ENCODE measurements at places on chromosomes 12 and 14.
A peak's percentile ranks its signal among the peaks of the same experiment; 100 is the strongest.

DNA sequence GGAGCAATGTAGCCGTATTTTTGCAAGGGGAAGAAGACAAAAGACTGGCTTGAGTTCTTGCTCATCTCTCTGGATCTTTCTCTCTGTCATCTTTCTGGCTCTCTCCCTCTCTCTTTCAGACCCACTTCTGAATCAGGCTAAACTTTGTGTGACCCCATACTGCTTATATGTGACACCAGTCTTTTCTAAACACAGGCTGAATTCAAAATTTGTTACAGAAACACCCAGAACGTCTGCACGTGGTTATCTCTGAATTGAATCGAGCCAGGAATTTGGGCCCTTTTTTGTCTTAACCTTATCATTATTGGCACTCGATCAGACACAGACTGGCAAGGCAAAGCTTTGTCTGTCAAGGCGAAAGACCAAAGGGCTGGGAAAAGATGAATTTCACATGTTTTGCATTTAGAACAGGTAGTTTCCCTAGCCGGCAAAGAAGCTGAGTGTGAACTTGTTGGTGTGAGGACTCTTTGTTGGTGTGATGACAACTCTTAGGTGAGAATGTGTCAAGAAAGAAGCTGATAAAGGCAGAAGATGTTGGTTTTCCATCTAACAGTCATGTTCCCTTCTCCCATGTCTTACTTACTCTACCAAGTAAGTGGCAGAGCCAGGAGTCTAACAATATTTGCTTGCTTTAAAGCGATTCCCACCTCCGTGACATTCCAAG is 150.2 kb upstream of the RFLNA start:
- DNase-seq: no peak

GRCh38 chr12:48002773-48003218 is 1.5 kb downstream of the COL2A1 start:
- no peak for DNase-seq

DNA sequence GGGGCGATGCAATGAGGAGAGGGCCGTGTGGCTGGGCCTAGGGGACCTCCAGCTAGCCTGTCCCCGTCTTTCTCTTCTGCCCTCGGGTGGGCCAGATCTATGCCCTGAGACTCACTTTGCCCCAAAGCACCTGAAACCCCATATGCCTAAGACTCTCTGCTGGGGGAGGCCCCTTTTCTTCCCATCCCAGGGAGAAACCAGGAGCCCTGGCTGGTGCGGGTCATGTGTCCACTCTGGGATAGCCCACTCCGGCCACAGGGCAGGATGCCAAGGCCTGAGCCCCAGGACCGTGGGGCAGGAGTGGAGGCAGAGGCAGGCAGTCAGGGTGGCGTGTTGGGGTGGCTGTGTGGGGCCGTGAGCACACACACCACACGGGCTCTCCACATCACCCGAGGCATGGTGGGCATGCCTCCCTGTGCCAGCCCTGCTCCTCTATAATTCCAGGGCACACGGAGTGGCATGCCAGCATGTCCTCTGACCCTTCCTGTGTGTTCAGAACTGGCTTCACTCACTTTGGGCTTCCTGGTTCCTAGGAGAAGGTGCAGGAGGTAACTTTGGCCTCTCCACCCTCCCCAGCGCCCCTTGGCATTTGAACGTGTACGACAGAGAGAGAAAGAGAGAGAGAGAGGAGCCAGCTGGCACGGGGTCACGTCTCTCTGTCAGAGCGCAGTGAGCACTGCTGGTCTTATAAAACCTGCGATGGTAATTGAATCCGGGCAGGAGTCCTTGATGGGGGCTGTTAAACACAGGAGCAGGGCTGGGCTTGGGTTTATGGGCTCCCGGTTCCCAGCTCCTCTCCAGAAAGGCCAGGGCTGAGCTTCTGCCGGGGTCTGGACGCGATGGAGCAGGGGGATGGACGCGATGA is 144.2 kb downstream of the KIF26A start:
- no peak for DNase-seq

DNA sequence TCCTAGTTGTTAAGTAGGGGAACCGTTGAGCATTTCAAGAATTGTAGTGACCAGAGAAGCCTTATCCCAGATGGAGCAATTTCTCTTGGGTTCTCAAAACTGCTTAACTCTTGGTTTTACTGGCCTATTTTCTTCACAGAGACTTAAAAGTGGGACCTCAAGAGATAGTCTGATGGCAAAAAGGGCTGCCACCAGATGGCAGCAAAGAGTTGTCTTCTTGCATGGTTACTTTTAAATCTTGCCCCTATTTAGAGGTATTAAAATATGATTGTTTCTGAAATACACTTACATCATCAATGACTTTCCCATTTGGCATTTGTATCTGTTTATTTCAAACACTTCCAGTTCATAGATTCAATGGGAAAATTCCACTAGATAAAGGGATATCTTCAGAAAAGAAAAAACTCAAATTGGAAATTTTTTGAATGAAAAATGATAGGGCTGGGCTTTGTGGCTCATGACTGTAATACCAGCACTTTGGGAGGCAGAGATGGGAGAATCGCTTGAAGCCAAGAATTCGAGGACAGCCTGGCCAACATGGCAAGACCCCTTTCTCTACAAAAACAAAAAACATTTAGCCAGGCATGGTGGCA is 69.9 kb upstream of the CNTN1 start:
- no peak for DNase-seq

DNA sequence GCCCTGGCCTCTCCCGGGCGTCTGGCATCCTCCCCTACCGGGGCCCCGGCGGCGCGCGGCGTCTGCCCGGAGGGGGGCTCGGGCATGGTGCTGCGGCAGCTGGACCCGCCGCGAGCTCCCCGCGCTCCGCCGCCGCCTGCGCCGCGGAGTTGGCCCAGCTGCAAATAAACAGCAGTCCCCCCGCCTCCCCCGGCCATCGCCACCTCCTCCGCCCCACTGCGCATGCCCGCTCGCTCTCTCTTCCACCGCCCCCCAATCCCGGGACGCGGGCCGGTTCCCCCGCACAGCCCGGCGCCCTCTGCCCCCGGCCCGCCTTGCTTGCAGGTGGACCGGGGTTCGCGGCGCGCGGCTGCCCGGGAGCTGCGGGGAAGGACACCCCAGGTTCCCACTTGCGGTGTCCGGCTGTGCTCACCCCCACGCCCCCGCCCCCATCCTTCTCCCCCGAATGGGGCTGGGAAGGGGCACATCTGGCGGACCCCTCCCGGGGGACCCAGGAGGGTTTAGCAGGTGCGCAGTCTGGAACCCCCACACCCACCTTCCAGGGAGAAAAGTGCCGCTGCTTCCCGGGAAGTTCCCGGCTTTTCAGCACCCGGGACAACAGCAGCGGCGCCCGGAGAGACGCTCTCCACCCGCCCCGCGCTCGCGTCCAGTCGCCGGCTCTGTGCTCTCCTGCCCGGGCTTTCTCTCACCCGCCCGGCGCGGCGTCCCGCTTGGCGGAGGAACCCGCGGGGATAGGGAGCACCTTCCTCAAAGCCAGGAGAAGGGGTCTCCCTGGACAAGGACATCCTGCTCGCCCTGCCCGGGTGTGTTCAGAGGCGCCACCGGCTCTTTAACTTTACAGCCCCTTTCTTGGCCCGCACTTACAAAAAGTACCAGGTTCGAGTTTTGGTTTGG is at the start of gene TMTC1:
Gene TMTC1, minus strand, starts transcription at position 170 of the 894 bp plus-strand sequence. CDS start 191 bp downstream, outside the sequence.
- no peak for DNase-seq

GRCh38 chr12:2769866-2770533 is 24.8 kb upstream of the FKBP4 start:
- no peak for DNase-seq

- DNase-seq: no peak
Measured at GRCh38 chr12:40240779-40241178, 16.0 kb downstream of the LRRK2 start.

GRCh38 chr14:104953097-104953496 is 25.1 kb downstream of the AHNAK2 start:
- no peak for DNase-seq

DNA sequence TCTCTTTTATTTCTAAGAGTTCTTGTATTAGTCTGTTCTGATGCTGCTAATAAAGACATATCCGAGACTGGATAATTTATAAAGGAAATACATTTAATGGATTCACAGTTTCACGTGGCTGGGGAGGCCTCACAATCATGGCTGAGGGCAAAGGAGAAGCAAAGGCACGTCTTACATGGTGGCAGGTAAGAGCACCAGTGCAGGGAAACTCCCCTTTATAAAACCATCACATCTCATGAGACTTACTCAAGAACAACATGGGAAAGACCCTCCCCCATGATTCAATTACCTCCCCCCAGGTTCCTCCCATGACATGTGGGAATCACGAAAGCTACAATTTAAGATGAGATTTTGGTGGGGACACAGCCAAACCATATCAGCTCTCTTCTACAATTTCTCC is 503.0 kb downstream of the NPAS3 start:
- no peak for DNase-seq

- no peak for DNase-seq
Measured at GRCh38 chr12:127083008-127083949, 1183.7 kb upstream of the TMEM132C start.

DNA sequence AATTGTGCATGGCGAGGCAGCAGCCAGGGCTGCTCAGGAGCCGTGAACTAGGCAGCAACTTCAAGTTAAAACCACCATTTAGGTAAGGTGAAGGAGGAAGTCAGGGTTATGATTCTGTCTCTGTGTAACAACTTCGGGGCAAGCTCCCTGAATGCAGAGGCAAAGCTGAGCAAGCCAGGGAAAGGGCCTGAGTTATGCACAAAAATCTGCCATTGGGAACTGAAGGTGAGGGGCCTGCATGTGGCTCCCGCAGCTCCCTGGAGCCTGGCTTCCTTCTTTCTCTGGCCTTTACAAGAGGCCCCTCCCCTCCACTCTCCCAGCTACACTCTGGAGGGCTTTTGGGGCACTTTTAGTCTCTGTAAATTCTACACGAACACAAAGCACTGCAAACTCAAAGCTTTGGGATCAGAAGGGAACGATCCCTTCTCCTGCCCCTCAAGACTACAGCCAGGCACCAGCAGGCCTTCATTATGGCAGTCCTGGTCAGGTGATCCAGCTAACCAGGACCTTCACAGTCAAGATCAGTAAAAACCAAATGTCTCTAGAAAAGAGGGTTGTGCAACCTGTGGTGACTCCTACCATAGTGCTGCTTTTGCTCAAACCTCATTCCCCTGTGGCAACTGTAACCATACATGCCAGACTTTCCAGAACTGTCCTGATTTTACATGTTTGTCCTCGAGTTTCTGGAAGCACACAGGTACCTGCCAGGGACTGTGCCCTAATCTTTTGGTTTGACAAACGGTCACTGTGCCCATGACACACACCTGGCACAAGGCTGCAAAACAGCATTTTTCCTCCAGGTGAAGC is 67.2 kb upstream of the PTGR2 start:
- DNase-seq: no peak

DNA sequence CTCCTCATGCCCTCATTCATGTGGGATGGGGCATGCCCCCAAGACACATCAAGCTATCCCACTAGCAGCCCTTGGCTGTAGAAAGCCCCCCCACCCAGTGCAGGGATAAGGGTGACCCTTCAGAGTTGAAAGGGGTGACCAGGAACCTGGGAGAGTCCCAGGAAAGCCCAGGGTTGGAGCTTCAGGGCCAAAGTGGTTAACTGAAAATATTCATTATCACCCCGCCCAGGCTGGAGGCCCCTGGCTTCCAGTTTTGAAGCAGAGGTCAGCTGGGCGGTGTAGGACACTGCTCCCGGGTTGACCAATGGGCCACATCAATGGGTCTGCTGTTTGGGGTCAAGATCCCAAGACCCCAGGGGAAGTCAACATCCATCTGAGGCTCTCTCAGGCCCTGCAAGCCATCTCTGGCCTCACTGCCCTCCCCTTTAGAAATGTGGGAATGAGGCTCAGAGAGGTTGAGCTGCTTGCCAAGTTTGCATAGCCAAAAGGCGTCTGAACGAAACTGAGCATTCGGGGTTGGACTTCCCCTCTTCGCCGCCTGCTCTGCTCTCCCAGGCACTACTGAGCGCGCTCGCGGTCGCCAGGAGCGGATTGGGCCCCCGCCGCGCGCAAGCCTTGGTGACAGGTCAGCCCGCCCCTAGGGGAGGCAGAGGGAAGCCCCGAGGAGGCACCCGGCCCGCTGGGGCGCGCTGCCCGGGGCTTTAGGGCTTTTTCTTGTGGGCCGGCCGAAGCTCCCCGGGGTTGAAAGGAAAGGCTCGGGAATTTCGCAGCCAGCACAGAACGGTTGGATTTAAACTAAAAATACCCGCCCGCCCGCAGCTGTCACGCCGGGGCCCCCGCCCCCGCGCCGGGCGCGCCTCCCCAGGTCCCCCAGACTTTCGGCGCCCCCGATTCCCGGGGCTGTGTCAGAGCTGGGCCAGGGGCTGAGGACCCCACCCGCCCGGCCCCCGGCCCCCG is 576 bp downstream of the SYNE3 start:
- peak; percentile 71 for DNase-seq

- DNase-seq: no peak
Measured at GRCh38 chr14:83559721-83560120, 1970.2 kb upstream of the FLRT2 start.

DNA sequence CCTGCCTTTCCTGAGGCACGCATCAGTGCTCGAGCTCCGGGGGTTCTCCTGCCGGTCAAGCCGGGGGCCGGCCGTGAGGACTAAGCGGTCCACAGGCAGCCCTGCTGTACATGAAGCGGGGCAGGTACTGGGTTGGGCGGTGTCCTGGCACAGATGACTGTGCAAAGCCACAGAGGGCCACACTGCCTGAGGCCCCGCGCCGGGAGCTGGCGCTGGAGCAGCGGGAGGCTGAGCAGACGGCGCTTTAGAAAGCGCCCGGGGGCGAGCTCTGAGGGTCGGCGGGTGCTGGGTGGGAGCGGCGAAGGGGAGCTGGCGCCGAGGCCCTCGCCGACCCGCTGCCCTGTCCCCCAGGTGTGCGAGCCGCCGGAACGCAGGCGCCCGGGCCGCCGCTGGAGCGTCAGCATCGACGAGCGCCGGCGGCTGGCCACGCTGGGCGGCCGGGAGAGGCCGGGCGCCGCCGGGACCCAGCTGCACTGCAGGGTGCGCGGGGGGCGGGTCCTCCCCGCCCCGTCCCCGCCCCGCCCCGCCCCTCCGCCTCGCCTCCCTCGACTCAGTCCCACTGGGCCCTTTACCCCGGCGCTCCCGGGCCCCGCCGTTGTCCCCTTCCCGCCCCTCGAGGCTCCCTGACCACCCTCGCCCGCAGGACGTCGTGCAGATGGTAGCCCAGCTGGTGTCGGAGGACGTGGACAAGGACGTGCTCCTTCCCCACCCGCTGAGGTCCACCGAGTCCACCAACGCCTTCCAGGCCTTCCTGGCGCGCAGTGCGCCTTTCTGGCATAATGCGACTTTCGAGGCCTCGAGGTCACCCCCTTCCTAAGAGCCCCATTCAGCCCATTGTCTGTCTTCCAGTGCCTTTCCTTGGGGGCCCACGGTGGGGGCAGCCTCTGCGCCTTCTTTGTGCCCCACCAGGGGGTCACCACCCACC is 8.3 kb upstream of the MTA1 start:
- DNase-seq: no peak

- no peak for DNase-seq
Measured at GRCh38 chr14:37466003-37466622, 128.9 kb downstream of the FOXA1 start.

- DNase-seq: no peak
Measured at GRCh38 chr12:99822273-99822672, 162.5 kb downstream of the ANKS1B start.
